Kidney (tissue), 22 donors: ENCODE measurements at places on chromosomes 5 and 9. TPM values are rescaled to one million over a fixed set of nuclear protein-coding genes. Genes with fewer than 3 reads are reported as not detected.

- no peaks in the 10 kb centered on the region for H3K27me3 ChIP-seq
- no peak overlapping the region for H3K27ac ChIP-seq
- H3K36me3 ChIP-seq: no peaks in the 10 kb centered on the region
- no peak overlapping the region for H3K4me3 ChIP-seq
- DNase-seq: no peak
- no peaks in the 10 kb centered on the region for H3K4me1 ChIP-seq
Measured at GRCh38 chr5:35331956-35332950, 102.0 kb upstream of the PRLR start.

- no peak for DNase-seq
- H3K27me3 ChIP-seq: peaks cover 12% of the 10 kb centered on the region
- H3K4me1 ChIP-seq: no peaks in the 10 kb centered on the region
Measured at GRCh38 chr9:132424857-132425674, 15.1 kb downstream of the CFAP77 start.

DNA sequence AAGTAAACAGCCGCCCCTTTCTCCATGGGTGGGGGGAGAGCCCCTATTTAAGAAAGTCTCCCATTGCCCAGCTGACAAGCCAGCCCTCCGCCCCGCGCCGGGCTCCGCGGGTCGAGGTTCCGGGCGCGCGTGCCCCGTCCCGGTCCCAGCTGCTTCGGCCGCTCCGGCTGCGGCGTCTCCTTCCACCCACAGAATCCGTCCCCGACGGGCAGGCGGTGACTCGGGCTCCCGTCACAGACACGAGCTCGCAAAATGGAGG is 223 bp downstream of the NR3C1 start:
- H3K27ac ChIP-seq: peak overlapping the region; percentile 91
- H3K36me3 ChIP-seq: no peaks in the 10 kb centered on the region
- peaks cover 4% of the 10 kb centered on the region for H3K27me3 ChIP-seq
- H3K4me1 ChIP-seq: peaks cover 3% of the 10 kb centered on the region

DNA sequence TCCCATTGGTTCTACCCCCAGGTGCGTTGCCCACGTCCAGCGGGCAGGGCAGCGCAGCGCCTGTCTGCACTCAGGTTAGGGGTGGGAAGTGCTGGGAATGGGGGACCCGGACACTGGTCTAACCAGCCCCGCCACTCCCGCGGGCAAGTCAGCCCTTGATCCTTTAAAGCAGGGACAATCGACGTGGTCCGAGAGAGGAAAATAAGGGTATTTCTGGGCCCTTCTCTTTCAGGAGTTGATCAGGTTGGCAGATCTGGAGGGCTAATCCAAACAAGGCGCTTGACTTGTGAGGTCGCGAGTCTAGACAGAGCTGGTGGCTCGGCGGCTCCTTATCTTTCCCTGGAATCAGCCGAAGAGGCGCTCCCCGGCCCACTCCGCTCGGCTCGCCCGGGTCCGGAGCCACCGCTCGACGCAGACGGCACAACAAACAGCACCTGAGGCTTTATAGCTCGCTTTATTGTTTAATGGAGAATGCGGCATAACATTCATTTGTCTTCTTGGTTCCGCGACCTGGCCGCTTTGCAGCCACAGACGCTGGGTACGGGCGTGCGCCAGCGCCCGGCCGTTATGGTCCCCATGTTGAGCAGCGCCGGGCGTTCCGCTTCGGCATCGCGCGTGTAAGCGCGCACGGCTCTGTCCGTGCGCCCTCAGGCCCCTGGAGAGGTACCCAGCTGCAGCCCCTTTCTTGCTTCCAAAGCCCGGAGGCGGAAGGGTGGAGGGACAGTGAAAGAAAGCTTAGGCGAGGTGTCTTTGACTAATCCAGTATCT is 15.8 kb downstream of the ISL1 start:
- peaks cover 54% of the 10 kb centered on the region for H3K27me3 ChIP-seq
- peak; percentile 29 for DNase-seq
- H3K27ac ChIP-seq: no peak overlapping the region
- H3K36me3 ChIP-seq: no peaks in the 10 kb centered on the region

DNA sequence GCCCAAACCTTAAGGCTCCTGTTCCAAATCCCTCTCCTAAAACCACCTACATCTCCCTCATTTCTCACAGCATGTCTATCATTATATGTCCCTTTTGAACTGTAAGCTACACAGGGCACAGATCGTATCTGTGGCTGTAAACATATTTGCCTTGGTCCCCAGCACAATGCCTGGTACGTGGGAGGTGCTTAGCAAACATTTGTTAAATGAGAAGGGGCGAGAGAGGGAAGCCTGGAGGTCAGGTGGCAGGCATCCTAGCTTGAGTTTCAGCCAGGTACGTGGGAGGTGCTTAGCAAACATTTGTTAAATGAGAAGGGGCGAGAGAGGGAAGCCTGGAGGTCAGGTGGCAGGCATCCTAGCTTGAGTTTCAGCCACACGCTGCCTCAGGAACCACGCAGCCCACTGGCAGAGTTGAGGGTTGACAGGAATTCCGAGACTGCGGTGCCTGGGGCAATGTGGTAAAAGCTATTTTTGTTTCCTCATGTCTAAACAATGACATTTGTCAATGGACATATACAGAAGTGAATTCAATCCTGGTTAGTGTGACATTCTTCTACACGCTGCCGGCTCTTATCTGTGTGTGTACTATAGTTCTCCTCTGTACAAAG is 113.6 kb downstream of the EFNA5 start:
- H3K27me3 ChIP-seq: no peaks in the 10 kb centered on the region
- no peaks in the 10 kb centered on the region for H3K4me1 ChIP-seq
- no peak overlapping the region for H3K4me3 ChIP-seq
- DNase-seq: peak; percentile 64
- H3K36me3 ChIP-seq: no peaks in the 10 kb centered on the region
- H3K27ac ChIP-seq: peak overlapping the region; percentile 24

- H3K27ac ChIP-seq: peak overlapping the region; percentile 97
- peak; percentile 82 for DNase-seq
- peak overlapping the region; percentile 81 for H3K4me3 ChIP-seq
- H3K36me3 ChIP-seq: no peaks in the 10 kb centered on the region
- H3K4me1 ChIP-seq: peaks cover 5% of the 10 kb centered on the region
Measured at GRCh38 chr5:79236970-79237739, 1.2 kb downstream of the JMY start.

DNA sequence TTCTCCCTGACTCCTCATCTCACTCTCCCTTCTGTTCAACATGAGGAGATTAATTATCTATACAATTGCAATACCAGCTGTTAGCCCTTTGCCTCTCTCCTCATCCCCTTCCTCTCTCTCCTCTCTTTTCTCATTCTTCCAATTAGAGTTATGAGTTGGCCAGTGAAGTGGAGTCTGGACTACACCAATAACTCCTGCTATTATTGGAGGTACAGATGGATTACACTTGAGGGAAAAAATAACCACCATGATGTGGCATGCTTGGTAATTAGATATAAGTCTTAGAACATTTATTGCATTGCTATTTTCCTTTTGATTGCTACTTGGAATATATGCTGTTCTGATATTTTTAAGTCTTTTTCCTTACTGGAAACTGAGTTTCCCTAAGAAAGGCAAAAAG is 159.2 kb downstream of the FRMD3 start:
- H3K27me3 ChIP-seq: no peaks in the 10 kb centered on the region
- no peak for DNase-seq
- no peaks in the 10 kb centered on the region for H3K36me3 ChIP-seq
- H3K4me1 ChIP-seq: peaks cover 2% of the 10 kb centered on the region
- H3K4me3 ChIP-seq: no peak overlapping the region
- no peak overlapping the region for H3K27ac ChIP-seq

- no peak overlapping the region for H3K27ac ChIP-seq
- no peaks in the 10 kb centered on the region for H3K36me3 ChIP-seq
Measured at GRCh38 chr5:173293817-173294672, 34.2 kb downstream of the STC2 start.

DNA sequence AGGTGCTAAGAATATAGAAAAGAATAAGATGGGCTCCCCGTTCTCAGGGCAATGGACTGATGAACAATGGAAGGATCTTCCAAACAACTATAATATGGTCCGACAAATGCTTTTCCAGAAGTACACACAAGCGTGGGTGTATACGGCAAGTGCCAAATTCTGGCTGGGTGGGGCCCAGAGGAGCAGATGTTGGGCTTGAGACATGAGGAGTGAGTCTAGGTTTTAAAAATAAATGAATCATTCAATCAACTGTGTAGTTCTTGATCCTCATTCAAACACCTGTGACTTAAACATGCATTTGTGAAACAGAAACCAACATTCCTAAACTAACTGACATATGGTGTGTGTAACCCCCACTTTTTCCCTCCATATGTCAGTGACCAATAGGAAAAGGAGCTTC is 47.9 kb downstream of the MFAP3 start:
- no peaks in the 10 kb centered on the region for H3K4me1 ChIP-seq
- no peaks in the 10 kb centered on the region for H3K36me3 ChIP-seq
- no peak overlapping the region for H3K4me3 ChIP-seq

DNA sequence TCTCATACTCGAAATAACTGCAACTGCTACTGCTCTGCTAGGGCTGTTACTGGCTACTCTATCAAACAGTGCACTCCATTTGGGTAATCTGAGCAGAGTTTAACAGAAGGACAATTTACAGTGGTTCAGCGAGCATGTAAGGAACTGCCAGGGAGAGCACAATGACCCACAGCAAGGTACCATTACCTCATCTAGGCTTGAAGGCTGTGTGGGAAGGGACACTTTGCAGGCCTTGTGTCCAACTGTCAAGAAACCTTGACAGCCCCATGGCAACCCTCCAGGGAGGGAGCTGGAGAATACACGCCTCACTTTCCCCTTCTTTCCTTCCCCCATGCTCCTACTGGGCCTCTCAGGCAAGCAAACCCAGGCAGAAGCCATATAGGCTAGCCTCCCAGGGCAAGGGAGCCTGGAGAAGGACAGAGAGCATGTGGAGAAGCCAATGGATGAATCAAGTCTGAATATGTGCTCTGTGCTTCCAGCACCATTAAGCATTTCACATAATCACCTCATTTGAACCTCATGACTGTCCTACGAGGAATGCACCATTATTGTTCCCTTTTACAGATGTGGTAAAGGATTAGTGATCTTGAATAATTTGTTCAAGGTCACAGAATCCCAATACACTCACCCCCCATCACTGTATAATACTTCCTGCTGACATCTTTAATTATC is 49.9 kb upstream of the JAK2 start:
- H3K4me3 ChIP-seq: no peak overlapping the region
- no peak overlapping the region for H3K27ac ChIP-seq
- H3K36me3 ChIP-seq: no peaks in the 10 kb centered on the region
- peaks cover 4% of the 10 kb centered on the region for H3K4me1 ChIP-seq

MEF2C gene
- total RNA-seq: 75.4 TPM

GOLGA1 gene
- 21.0 TPM for total RNA-seq

LCN10 gene
- 8.4 TPM for total RNA-seq

CSF2 gene
- total RNA-seq: not detected

PDE6A gene
- 0.03 TPM for total RNA-seq

HINT1 gene
- total RNA-seq: 220 TPM

HMCN2 gene
- 8.6 TPM for total RNA-seq
